ENCODE measurements at places on chromosomes 12 and 14. TPM values are rescaled to one million over a fixed set of nuclear protein-coding genes. Genes with fewer than 3 reads are reported as not detected.

DNA sequence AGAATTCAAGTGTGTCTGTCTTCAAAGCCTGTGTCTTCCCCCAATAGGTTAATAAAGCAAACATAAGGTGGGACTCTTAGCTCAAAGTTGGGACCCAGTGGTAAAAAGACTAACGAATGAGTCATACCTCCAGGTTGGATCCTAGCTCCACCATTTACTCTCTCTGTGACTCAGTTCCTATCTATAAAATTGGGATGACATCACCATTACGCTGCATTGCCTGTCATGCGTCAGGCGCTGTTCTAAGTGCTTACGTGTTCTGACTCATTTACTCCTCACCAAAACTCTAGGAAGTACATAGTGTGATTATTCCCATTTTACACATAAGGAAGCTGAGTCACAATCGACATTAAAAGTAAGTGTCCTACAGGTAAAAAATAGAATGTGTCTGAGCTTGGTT is 915.8 kb downstream of the VRK1 start:
- DNase-seq: no peak
- H3K36me3 ChIP-seq: peaks cover 3% of the 10 kb centered on the region
- no peaks in the 10 kb centered on the region for H3K27me3 ChIP-seq
- no peak overlapping the region for H3K27ac ChIP-seq
- H3K4me1 ChIP-seq: peaks cover 34% of the 10 kb centered on the region

OTOGL gene
- total RNA-seq: 0.21 TPM

DNA sequence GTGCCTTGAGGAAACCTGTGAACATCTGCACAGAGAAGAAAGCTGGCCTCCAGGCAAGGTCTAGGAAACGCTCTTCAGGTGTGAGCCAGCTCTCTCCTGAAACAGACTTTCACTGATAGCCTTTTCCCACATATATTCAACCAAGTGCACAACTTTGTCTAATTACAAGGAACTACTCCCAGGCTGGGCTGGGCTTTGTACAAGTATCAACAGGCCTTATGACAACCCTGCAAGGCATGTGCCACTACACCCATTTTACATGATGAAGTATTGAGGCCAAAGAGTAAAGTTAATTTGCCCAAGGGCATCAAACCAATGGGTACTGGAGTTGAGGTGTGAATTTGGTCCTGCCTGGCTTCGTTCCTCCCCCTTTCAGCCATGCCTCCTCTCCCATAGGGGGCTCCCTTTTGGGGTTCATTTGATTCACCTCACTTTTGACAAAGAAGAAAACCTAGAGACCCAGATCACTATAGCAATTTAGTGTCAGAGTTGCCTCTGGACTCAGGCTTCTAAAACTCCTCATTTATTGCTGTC is 2.1 kb downstream of the CSRP2 start:
- H3K27me3 ChIP-seq: peaks cover 45% of the 10 kb centered on the region
- H3K4me1 ChIP-seq: peaks cover 15% of the 10 kb centered on the region
- no peak overlapping the region for H3K27ac ChIP-seq
- no peak for DNase-seq
- H3K36me3 ChIP-seq: no peaks in the 10 kb centered on the region

DNA sequence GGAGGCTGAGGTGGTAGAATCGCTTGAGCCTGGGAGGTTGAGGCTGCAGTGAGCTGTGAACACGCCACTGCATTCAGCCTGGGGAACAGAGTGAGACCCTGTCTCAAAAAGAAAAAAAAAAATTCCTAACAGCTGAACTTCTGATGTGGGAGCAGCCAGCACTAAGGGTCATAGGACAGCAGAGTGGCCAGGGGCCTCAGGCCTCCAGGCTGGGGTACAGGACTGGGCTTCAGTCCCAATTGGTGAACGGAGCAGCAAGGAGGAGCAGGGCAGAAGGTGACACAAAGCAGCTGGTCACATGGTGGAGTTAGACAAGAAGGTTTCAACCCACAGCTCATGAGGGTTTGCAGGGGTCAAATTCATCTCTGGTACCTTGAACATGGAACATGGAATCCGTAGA is 40.8 kb upstream of the NRXN3 start:
- peaks cover 5% of the 10 kb centered on the region for H3K27me3 ChIP-seq
- no peaks in the 10 kb centered on the region for H3K36me3 ChIP-seq
- DNase-seq: no peak
- H3K4me1 ChIP-seq: no peaks in the 10 kb centered on the region
- no peak overlapping the region for H3K27ac ChIP-seq
- H3K4me3 ChIP-seq: no peak overlapping the region

GRCh38 chr14:79325557-79325956 is 885.7 kb downstream of the DIO2 start:
- no peak for DNase-seq
- no peaks in the 10 kb centered on the region for H3K27me3 ChIP-seq
- no peaks in the 10 kb centered on the region for H3K36me3 ChIP-seq

GRCh38 chr14:100610511-100611217 is 23.4 kb upstream of the BEGAIN start:
- no peak for DNase-seq
- H3K27ac ChIP-seq: no peak overlapping the region
- no peaks in the 10 kb centered on the region for H3K27me3 ChIP-seq
- H3K4me1 ChIP-seq: no peaks in the 10 kb centered on the region
- H3K36me3 ChIP-seq: no peaks in the 10 kb centered on the region
